Camera-type eye (tissue), 1 donor: ENCODE measurements at places on chromosomes 11 and 22. TPM values are rescaled to one million over a fixed set of nuclear protein-coding genes. Genes with fewer than 3 reads are reported as not detected.

Gene NRXN2
- 83.9 TPM for total RNA-seq

Gene DMC1
- total RNA-seq, result 6.5 TPM

Gene PNPLA5
- total RNA-seq, result 0.16 TPM

Gene TAF1D
- 218 TPM for total RNA-seq

Gene MMP10
- total RNA-seq, result 1.3 TPM

Gene GRAMD1B
- total RNA-seq, result 92.0 TPM

Gene OR52I2
- not detected for total RNA-seq

Gene NTM
- 81.8 TPM for total RNA-seq

Gene TRPM5
- total RNA-seq, result 0.11 TPM

Gene SHISAL1
- 6.3 TPM for total RNA-seq

Gene C11orf97
- total RNA-seq, result not detected

Gene IGLL5
- total RNA-seq, result not detected

Gene MGAT3
- 12.9 TPM for total RNA-seq

Gene KIRREL3
- 9.6 TPM for total RNA-seq

Gene ARRB1
- total RNA-seq, result 39.4 TPM

Gene KCNC1
- 5.5 TPM for total RNA-seq

Gene KBTBD4
- 31.8 TPM for total RNA-seq

Gene OR51I1
- not detected for total RNA-seq

Gene SAA2
- 0.99 TPM for total RNA-seq

Gene UBQLNL
- total RNA-seq, result 1.2 TPM

Gene RIBC2
- 4.8 TPM for total RNA-seq

Gene MS4A1
- total RNA-seq, result 0.93 TPM

Gene BCL2L13
- 109 TPM for total RNA-seq

Gene IGF2
- total RNA-seq, result 458 TPM

Gene CYB561A3
- 16.7 TPM for total RNA-seq

Gene NLRP14
- total RNA-seq, result 0.88 TPM

Gene TRPC6
- total RNA-seq, result 11.6 TPM

Gene RAG2
- 0.49 TPM for total RNA-seq

Gene TMEM45B
- total RNA-seq, result not detected

Gene ADSL
- total RNA-seq, result 84.9 TPM

Gene LUZP2
- total RNA-seq, result 24.1 TPM

Gene OR52A1
- not detected for total RNA-seq
